ENCODE measurements at places on chromosomes 5 and 9. TPM values are rescaled to one million over a fixed set of nuclear protein-coding genes. Genes with fewer than 3 reads are reported as not detected.

- DNase-seq: no peak
Observed at GRCh38 chr5:96763026-96763425, 44.7 kb downstream of the ERAP1 start.

GRCh38 chr5:94218374-94218773 is 400.0 kb downstream of the KIAA0825 start:
- no peak for DNase-seq

DNA sequence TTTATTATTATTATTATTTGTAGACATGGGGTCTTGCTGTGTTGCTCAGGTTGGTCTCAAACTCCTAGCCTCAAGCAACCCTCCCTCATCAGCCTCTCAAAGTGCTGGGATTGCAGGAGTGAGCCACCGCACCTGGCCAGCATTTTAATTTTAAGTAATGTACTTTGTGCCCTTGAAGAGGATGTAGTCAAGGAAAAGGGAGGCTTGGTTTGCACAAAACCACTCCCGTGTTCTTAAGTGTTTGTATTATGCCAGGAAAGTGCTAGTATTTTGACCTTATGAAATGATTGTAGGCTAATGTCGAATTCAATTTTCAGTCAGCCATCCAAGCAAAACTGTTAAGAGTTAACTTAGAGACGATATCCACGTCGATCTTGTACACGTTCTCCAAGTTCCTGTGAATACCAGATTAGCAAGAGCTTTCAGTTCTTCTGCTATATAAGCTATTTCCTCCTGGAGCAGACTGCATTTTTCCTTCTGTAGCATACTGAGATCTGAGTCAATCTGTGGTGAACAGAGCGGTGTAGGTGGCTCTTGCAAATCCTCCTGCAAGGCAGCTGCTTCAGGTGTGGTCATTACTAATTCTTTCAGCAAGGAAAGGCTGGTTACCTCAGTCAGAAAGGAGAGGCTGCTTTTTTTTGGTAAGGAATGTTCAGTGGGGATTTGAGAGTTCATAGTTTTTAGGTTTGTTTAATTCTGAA is 23.7 kb downstream of the CCDC171 start:
- no peak for DNase-seq

GRCh38 chr5:163033656-163034055 is 403.7 kb upstream of the CCNG1 start:
- no peak for DNase-seq

- DNase-seq: no peak
Observed at GRCh38 chr5:144121577-144121976, 48.9 kb downstream of the YIPF5 start.

Gene TMEM215
- not detected for total RNA-seq

Gene F12
- 6.7 TPM for total RNA-seq

Measured in activated T-cell treated with anti-CD3 and anti-CD28 coated beads, Interleukin-2, amount 50 U/mL, for 72 hours (primary cell).